ENCODE measurements at places on chromosomes 6 and 20.

DNA sequence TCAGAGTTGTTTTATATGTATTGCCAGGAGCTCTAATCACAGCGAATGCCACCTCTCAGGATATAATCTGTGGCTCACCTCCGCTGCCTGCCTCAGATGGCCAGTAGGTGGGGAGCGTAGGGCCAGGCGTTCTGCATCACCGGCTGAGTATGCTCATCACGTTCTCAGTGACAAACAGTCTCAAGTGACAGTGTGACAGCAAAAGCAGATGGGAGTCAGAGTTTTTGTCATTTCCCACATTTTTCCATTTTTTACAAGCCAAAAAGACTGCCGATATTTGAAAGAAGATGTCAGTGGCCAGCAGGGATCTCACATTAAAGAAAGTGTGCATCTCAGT lies 208.7 kb downstream of the ALDH8A1 start:
- DNase-seq, result no peak

DNA sequence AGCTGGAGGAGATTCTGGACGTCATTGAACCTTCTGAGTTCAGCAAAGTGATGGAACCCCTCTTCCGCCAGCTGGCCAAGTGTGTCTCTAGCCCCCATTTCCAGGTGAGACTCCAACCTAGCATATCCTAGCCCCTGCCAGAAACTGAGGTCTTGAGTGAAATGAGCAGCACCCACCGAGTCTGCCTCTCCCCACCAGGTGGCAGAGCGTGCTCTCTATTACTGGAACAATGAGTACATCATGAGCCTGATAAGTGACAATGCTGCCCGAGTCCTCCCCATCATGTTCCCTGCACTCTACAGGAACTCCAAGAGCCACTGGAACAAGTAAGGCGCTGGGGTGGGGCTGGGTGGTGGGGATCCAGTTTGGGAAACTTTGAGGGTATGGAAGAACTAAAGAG lies 4.6 kb downstream of the MEA1 start:
- peak; percentile 33 for DNase-seq

DNA sequence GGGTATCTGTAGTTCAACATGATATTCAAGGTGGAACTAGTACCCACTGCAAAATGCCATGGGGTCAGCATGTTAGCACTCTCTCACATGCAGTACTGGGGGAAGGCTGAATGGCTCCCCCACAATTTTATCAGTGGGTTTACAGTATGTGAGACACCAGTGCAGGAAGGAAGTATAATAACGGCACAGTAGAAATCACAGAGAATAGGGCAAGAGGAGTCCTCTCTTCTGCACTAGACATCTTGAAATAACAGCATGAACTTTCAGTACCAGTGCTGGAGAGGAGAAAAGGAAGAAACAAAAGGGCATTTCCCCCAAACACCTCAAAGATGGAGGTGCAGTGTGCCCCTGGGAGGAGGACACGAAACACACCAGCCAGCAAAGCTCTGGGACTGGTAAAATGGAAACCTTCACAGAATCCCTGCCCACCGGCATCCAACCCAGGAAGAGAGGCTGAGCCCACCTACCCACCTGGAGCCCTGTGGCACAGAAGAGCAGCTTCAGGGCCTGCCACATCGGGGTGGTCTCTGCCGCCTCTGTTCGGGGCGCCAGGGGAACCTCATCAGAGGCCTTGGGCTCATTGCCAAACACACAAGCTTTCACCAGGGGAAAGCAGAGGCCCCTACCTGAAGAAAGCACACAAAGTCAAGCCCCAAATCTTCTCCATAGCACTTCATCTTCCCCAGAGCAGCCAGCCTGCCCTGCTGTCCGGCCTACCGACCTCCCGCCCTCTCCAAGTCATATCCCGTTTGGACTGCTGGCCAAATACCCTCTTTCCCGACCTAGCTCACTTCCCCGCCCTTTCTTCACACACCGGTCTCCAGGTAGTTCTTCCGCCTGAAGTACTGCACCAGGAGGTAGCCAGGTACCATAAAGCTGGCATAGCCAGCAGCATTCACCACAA lies 1.2 kb downstream of the SLC35B2 start:
- no peak for DNase-seq

GRCh38 chr6:4727671-4728435 lies 48.4 kb upstream of the CDYL start:
- DNase-seq, result no peak

DNA sequence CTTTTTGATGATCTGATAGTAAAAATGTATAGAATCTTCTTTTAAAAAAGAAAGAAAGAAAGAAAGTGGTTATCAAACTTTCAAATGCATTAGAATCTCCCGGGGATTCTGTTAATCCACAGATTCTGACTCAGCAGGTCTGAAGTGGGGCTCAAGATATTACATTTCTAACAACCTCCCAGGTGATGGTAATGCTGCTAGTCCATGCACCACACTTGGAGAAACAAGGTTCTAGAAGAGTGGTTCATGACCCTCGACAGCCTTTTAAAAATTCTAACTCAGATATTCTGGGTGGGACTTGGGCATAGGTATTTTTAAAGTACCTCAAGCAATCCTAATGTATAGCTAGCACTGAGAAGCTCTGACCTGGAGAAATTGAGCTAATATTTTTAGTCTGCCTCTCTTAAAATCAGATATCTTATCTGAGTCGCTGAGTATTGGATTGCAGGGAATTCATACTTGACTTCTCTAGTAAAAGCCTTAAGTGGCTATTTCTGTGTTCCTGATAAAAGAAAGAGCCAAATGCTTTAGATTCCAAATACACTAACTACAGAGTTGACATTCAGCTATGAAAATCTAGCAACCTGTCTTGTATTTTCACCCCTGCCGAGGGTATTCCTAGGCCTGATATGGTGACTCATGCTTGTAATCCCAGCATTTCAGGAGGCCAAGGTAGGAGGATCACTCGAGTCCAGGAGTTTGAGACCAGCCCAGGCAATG lies 252.4 kb downstream of the PHACTR1 start:
- DNase-seq, result no peak

DNA sequence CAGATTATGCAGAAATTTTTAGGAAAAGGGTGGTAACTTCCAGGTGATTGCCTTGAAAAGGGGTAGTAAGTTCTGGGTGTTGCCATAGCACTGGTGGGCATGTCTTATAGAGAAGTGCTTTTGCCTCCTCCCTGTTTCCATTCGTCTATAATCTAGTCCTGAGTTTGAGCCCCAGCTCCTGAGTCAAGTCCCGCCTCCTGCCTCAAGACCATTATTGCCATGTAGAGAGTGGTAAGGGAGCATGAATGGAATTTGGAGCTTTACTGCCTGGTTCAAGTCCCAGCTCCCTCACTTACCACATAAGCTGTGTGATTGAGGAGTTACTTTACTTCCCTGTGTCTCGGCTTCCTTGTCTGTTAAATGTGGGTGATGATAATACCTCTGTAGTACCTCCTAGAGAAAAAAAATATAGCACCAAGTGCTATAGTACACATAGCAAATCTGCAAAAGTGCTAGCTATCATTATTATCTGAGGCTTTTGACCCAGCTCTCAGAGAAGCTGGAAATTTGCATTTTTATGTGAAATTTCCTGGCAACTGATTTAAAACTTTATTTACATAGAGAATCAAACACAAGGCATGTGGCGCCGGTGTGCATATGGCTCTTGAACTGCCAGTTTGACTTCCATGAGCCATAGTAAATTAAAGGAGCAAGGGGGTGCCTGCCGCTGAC lies 36.0 kb downstream of the TGM6 start:
- DNase-seq, result no peak

- DNase-seq, result no peak
Observed at GRCh38 chr20:8073024-8073832, 53.7 kb upstream of the TMX4 start.

DNA sequence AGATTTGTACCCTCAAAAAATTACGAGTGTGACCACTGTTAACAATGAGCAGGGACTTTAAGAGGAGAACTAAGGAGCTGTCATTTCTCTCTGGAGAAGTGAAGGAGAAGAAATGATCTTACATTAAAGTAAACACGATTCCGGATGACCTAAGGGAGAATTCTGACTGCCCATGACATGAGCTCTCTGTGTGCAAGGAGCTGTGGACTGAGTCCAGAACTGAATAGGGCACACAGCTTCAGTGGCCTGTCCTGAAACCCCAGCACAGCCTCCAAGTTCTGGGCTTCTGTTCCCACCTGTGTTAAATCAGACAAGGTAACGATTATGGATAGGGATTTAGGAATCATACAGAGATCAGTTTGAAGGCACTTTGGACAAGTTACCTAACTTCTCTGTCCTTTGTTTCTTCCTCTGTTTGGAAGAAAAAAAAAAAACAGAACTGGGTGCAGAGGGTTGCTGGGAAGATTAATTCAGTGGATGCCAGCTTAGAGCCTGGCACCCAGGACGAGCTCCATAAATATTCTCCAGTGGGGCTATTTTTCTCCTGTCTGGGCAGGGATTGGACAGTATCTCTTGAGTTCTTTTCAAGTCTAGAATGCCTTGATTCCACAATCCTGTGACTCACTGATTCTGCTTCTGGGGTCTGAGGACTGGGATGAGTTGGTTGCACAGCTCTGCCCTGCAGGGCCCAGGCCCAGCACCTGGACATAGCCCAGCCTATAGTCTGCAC lies 65.7 kb downstream of the MRPL14 start:
- DNase-seq, result no peak

- DNase-seq, result no peak
Observed at GRCh38 chr6:36715469-36715868, 17.8 kb downstream of the RAB44 start.

DNA sequence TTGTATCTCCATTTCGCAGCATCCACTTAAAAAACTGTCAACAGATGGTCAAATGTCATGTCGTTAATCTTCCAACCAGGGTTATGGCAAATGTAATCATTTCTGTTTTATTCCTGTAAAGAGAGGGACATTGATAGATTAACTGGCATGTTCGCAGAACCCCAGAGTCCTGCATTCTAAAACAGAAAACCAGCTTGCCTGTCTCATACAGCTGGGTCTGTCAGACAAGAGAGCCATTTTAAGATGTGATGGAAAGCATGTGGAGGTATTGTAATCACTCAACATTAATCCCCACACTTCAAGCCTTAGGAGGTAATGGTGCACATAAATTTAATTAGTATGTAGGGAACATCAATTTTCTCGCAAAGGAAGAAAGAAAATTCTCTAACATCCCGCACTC lies 4.4 kb downstream of the SMLR1 start:
- DNase-seq, result no peak

- no peak for DNase-seq
Observed at GRCh38 chr6:89120371-89120770, 2.5 kb upstream of the SRSF12 start.

- DNase-seq, result no peak
Observed at GRCh38 chr6:157941101-157941863, 40.4 kb upstream of the SYNJ2 start.

DNA sequence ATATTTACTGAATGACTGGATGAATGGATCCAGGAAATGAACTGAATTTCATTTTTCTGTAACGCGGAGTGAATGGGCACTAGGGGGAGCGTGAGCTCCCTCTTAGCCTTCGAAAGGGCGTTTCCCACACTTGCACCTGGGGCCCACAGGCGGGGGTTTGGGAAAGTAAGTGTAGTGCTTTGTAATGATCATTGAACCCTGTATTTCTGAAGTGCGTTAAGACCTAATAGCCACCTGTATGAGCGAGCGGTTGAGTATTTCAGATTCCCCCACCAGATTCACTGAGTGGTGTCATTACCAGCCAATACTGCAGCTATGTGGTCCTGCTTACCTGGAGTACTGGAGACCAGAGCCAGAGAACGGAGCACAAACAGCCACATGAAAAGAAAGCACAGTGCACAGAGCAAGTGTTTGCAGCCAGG lies 10.5 kb downstream of the SYTL3 start:
- DNase-seq, result no peak

Measured in stimulated activated CD4-positive, alpha-beta T cell treated with anti-CD3 and anti-CD28 coated beads, Interleukin-1b, Interleukin-23, amount 100 ng/mL, for 4 hours (primary cell).